ENCODE measurements at places on chromosomes 2 and 18.

DNA sequence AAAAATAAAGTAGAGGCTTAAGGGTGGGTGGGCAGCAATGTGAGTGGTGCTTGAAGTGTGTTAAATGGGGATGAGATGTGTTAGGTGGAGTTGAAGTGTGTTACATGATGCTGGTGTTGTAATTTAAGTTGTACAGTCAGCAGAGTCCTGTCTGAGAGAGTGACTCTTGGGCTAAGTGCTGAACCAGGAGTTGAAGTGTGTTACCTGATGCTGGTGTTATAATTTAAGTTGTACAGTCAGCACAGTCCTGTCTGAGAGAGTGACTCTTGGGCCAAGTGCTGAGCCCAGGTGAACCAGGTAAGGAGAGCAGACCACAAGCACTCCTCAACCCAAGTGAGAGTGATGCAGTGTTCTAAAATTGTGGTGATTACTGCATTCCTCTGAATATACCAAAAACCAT is 40.6 kb downstream of the LCLAT1 start:
- no peak for DNase-seq

GRCh38 chr2:76895469-76895868 is 626.7 kb downstream of the LRRTM4 start:
- DNase-seq, result no peak

GRCh38 chr2:102126660-102127059 is 15.9 kb upstream of the IL1R1 start:
- no peak for DNase-seq

- DNase-seq, result no peak
Observed at GRCh38 chr2:215635788-215636139, 199.9 kb upstream of the FN1 start.

GRCh38 chr18:42883169-42883568 is 232.3 kb downstream of the RIT2 start:
- no peak for DNase-seq

- no peak for DNase-seq
Observed at GRCh38 chr2:43186679-43187374, 39.6 kb downstream of the ZFP36L2 start.

GRCh38 chr18:39241534-39241933 is 1675.9 kb upstream of the CELF4 start:
- DNase-seq, result no peak

All from activated effector memory CD4-positive, alpha-beta T cell treated with Interleukin-2 at 50 U/mL for 16 hours (primary cell).